ENCODE measurements at places on chromosomes 1 and 21.

GRCh38 chr1:161071886-161072371 is 2.2 kb upstream of the ARHGAP30 start:
- DNase-seq: peak; percentile 75

- no peak for DNase-seq
Observed at GRCh38 chr1:230808281-230808872, 59.9 kb downstream of the C1orf198 start.

DNA sequence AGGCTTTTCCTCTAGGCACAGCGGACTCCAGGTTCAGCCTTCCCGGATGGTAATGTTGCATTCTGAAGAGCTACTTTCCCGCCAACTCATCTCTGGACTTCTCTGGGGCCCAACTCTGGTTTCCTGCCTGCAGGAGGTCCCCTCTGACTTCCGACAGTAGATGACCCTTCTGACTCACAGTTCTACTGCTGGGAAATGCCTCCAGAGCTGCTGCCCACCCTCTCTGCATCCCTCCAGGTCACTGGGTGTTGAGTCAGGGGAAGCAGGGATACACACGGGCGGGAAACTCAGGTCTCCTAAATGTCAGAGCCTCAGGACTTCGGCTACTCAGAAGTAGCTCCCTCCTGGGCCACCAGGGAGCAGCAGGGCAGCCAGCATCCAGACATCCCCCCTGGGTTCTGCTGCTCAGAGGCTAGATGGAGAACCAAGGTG is 2.1 kb upstream of the KIF21B start:
- DNase-seq: peak; percentile 65

- DNase-seq: peak; percentile 87
Observed at GRCh38 chr1:50873458-50874187, 86.4 kb downstream of the FAF1 start.

DNA sequence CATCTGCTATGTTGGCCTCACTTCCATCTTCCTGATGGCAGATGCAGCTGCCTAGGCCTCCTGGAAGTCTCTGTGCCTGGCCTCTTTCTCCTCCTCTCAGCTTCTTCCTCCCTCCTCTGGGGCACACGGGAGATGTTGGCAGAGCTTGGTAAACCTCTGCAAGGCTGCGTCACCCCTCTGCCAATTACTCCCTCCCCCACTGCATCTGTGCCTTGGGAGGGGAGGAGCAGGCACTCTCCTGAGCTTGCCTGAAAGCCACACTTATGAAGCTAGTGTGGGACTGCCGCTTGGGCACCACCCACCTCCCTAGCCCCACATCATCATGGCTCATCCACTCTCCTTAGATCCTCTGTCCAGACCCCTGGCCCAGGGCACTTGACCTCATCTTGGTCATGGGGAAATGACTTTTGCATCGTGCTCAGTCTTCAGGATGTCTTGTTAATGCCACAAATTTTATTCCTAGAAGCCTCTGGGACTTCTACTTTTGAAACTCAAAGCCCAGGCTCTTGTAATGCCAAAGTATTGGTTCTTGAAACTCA is 7.3 kb upstream of the TMEM51 start:
- no peak for DNase-seq
